ENCODE measurements at places on chromosomes 1 and 21.

DNA sequence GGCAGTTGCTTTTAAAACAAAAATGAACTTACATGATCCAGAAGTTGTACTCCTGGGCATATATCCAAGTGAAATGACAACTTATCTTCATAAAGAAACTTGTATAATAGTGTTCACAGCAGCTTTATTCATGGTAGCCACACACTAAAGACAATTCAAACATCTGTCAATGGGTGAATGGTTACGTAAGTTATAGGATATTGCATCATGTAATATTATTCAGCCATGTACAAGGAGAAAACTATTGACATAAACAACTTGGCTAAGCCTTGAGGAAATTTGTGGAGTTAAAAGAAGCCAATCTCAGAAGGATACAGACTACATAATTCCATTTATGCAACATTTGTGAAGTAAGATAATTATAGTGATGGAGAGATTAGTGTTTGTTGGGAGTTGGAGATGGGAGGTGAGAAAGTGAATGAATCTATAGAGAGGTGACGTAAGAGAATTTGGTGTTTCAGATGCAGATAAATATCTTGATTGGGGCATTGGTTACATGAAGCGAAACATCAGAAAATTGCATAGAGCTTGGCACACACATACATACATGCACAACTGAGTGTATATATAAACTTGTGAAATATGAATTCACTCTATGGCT is 49.9 kb upstream of the GRIK1 start:
- DNase-seq, result no peak

DNA sequence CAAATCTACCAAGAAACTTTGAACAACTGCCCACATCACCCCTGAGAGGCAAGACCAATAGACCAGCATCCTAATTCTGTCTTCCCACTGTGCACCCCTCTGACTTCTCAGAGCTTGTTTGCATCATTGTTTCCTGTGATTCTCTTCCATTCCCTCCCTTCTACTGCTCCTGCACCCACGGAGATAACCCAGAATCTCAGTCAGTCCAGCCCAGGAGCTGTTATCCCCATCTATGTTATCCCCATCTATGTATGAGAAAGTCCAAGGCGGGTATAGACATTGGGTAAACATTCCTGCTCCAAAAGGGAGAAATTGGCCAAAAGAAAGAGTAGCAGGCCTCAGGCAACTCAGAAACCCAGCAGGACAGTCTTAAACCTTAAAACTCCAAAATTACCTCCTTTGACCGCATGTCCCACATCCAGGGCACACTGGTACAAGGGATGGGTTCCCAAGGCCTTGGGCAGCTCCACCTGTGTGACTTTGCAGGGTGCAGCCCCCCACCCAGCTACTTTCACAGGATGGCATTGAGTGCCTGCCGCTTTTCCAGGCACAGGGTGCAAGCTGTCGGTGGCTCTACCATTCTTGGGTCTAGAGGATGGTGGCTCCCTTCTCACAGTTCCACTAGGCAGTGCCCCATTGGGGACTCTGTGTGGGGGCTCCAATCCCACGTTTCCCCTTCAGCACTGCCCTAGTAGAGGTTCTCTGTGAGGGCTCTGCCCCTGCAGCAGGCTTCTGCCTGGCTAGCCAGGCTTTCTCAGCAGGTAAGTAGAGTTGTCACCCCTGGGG is 414.8 kb downstream of the NPHP4 start:
- no peak for DNase-seq

GRCh38 chr1:70142075-70142474 is 63.3 kb downstream of the LRRC40 start:
- no peak for DNase-seq

GRCh38 chr21:45096217-45096616 is 21.8 kb downstream of the ADARB1 start:
- no peak for DNase-seq

- DNase-seq, result no peak
Observed at GRCh38 chr1:99992760-99993467, 23.1 kb downstream of the SLC35A3 start.

GRCh38 chr1:116754198-116754977 is at the start of gene CD2:
CD2 (plus strand) TSS chr1:116754430; CDS start chr1:116754493, 63 bp downstream.
- no peak for DNase-seq

DNA sequence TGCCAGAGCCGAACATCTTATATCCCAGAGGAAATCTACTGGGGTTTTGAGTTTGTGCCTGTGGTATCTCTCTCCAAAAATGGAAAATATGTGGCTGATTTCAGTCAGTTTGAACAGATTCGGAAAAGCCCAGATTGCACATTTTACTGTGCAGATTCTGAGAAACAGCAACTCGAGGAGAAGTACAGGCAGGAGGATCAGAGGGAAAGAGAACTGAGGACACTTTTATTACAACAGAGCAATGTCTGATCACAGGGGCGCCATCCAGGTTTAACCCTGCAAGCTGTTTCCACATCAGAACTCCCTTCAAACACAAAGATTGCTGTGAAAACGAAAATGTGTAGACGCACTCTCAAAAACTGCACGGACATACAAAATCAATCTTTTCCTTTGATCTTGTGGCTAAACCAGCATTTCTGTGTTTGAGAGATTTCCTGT is 43.4 kb downstream of the KCNJ15 start:
- no peak for DNase-seq

DNA sequence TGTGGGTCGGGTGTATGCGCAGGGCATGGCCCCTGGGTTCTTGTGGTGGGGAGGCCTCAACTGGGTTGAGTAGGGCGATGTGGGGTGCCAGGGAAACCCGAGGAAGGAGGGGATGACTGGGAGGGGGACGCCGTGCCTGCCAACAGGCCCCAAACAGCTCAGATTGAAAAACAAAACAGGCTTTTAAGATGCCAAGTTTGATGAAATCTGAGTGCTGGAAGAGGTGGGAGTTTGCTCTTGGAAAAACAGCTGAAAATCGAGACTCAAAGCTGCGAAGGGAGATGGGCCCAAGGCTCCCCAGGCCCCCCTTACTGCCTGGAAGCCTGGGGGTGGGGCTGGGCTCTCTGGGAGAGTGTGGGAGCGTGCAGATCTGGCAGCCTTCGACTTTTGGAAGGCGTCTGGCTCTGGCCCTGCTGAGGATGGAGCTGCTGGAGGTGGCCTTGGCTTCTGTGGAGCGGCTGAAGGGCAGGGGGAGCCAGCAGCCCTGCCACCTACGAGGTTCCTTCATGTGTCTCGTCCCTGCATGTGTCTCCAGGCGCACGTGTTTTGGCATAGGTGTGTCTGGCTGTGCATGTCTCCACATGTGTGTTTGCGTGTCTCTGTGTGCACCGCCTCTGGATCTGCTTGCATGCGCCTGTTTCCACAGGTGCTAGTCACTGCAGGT is 33.3 kb downstream of the PTPRF start:
- peak; percentile 75 for DNase-seq

DNA sequence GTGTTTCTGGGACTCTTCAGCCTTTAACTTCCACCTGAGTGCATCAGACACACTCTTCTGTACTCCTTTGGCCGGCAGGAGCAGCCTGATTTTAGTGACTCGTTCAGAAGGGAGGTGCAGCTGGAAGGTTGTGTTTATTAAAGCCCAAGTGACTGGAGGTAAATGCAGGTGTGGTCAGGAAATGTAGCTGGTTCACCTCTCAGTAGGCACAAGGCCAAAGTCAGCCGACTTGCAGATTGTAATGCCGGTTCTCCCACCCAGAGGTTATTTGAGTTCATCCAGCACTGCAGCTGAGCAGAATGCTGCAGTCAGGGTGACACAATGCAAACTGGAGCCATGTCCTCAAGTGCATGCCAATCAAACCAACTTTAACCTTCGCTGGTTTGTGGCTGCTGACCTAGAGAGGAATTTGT is 91.5 kb downstream of the SPATA46 start:
- peak; percentile 57 for DNase-seq

DNA sequence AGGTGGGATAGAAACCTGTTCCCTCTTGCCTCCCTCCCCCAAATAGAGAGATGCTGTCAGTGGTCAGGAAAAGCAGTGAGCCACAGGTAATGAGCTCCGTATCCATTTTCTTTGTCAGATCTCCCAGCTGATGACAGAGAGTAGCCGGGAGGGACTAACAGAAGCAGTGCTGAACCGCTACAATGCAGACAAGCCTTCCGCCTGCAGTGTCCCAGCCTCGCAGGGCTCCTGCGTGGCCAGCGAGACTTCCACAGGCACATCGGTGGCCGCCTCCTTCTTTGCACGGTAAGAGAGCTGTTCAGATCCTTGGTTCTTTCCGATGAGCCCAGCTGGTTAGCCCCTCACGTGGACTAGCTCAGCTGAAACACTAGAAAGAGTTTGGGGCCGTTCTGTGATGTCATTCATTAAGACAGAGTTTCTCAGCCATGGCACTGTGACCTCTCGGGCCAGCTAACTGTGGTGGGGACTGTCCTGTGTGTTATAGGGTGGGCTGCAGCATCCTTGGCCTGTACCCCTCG is 264.7 kb downstream of the KIF26B start:
- no peak for DNase-seq

- DNase-seq, result no peak
Observed at GRCh38 chr1:213345621-213346020, 294.6 kb downstream of the RPS6KC1 start.

GRCh38 chr1:43431676-43432075 is 22.1 kb downstream of the HYI start:
- DNase-seq, result no peak

DNA sequence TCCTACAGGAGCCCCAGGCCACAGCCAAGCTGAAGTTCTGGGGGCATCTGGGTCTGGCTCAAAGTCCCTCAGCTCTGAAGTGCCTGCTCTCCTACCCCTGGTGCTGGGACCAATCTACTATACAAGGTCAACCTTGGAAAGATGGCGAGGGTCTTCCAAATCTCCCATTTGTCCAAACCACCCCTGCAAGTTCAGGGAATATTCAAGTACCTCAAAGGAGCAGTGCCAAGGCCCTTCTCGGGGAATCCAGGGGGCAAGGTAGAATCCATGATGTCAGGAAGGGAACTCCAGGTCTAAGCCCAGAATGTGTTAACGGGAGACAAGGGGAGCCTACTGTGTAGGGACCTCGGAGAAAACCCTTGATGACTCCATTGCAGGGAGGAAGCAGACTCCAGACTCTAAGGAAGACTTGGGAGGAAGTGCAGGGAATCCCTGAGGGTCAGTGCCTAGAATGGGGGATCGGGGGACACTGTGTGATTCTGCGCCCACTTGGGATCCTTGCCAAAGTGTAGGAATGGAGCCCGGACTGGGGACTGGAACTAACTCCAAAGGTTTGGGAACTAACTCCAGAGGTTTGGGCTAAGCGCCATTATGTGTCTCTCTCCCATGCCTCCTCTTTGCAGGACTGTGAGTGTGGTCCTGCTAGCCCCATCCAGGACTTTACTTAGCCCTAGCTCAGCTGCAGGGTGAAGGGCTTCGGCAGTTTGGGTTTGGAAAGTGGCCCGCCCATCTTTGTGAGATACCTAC is 8.7 kb downstream of the TAL1 start:
- DNase-seq, result no peak

GRCh38 chr1:80926531-80926930 is 874.2 kb upstream of the ADGRL2 start:
- DNase-seq, result no peak

- no peak for DNase-seq
Observed at GRCh38 chr1:156112276-156113137, 2.0 kb upstream of the LMNA start.
